Vagina (tissue), 2 donors: ENCODE measurements at places on chromosomes 13 and 19.

DNA sequence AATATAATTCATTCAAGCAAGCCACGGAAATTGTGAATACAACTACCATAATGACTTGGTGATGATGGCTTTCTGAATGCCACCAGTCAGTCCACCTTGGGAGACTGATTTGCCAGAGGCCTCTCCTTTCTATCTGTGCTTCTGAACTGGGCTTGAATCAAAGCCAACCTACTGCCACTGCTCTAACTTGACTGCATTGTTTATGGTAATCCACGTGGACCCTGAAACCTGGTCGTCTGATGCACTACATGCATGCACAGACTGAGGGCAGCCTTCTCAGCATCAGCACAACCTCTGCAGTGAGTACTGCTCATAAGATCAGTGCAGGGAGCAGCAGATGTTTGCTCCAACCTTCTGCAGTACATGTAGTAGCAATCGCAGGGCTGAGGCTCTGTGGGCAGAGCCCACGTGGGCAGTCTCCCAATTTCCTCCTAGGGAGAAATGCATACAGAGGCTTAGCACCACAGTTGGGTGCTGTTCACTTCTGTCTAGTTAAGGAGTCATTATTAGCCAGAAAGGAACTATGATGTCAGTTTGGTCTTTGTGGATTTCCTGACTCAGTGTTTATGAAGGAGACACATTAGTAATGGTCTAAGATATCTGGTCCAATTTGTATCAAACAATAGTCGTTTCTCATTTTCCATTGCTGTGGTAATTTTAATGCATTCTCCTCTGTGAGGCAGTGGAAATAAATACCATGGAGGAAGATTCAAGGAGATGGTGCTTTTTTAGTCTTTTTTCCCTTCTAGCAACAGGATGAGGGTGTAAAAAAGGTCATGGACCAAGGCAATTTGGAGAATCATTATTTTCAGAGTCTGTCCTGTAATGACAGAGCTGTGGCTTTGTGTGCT is 82.5 kb downstream of the AKAP11 start:
- DNase-seq: no peak

DNA sequence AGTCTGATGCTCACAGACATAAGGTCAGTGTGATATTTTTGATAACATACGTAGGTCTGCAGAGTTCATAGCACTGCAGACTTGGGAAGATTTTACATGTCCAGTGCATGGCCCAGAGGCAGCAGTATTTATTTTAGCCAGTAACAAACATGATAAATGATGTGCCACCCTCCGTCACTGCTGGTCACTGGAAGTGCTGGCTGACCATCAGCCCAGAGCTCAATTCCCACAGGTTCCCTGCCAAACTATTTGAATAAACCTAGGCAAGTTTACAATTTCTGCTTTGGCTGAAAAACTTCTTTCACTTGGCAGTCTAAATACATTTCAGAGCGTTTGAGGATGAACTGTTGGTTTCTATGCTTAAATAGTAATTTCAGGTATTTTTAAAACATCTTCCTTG is 135.5 kb upstream of the EDNRB start:
- no peak for DNase-seq

DNA sequence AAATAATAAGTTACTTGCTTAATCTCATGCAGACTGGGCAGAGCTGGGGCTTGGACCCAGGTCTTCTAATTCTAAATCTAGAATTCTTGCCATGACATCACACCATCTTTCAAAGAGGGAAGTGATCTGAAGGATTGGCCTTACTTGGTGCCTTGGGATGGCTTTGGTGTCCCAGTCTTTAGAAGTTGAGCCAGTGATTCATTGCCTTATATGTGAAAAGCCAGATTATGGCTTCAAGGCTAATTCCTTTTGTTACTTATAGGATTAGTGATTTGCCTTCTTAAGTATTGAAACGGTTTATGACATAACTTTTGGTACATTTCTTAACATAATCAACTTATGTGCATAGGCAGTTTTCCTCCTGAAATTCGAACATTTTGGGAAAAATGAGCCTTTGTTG is 14.9 kb downstream of the COG3 start:
- DNase-seq: no peak

DNA sequence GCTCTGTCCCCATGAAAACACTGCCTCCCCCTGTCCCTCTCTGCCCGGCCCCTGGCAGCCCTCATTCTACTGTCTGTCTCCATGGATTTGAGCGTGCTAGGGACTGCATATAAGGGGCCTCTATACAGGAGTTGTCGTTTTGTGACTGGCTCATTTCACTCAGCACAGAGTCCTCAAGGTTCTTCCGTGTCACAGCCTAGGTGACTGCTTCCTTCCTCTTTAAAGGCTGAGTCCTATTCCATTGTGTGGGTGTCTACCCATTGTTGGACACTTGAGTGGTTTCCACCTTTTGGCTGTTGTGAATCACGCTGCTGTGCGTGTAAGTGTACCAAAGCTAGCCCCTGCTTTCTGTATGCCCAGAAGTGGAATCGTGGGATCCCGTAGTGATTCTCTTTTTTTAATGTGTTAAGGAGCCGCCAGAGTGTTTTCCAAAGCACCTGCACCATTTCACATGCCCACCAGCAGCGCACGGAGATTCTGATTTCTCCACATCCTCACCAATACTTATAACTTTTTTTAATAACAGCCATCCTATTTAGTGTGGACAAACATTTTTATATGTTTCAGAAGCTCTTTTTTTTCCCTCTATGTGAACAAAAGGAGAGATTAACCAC is 116.7 kb downstream of the COL4A2 start:
- DNase-seq: no peak

DNA sequence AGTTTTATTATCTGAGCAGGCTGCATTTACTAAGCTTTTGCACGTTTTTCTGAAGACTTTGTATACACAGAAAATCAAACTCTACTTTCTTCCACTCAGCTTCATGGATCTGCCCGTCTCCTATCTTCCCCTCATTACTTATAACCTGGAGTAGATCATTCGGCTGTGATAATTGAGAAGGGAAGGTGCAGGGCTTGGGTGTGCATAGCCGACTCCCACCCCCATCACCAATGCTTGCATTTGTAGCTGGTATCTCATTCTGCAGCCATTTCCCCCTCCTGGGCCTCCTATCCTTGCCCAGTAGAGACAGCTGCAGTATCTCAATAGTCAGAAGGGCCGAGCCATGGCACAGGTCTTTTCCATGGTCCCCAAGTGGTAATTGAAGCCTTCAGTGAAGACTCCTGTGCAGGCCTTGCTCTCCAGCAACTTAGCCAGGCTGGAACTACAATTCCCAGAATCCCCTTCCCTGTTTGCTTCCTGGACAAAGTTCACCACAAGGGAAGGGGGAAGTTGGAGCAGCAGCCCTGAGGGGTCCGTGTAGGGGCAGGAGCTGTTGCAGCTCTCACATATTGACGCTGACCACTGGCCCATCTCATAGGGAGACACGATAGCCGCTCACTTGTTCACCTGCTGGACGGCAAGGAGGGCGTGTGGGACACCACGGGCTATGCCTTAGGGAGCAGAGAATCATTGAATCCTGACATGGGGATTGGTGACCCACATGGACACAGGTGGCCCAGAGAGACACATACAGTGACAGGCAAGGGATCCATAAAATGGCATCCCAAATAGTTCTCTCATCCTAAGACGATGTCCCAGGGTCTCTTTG is 2.1 kb upstream of the SIGLEC8 start:
- DNase-seq: no peak

DNA sequence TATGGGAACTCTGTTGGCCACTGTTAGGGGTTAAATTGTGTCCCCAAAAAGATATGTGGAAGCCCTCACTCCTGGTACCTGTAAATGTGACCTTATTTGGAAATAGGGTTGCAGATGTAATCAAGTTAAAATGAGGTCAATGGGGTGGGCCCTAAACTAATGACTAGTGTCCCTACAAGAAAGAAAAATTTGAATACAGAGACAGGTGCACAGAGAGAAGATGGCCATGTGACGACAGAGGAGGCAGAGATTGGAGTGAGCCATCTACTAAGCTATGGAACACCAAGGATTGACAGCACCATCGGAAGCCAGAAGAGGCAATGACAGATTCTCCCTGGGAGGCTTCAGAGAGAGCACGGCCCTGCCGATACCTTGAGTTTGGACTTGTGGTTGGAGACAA is 16.5 kb downstream of the POU2F2 start:
- DNase-seq: no peak

GRCh38 chr13:85520445-85520844 is 278.8 kb downstream of the SLITRK6 start:
- no peak for DNase-seq

GRCh38 chr19:45526143-45526542 is 18.9 kb downstream of the VASP start:
- no peak for DNase-seq

- no peak for DNase-seq
Measured at GRCh38 chr13:47934371-47934770, 66.7 kb downstream of the SUCLA2 start.

- DNase-seq: no peak
Measured at GRCh38 chr13:31681133-31681532, 58.2 kb upstream of the RXFP2 start.

DNA sequence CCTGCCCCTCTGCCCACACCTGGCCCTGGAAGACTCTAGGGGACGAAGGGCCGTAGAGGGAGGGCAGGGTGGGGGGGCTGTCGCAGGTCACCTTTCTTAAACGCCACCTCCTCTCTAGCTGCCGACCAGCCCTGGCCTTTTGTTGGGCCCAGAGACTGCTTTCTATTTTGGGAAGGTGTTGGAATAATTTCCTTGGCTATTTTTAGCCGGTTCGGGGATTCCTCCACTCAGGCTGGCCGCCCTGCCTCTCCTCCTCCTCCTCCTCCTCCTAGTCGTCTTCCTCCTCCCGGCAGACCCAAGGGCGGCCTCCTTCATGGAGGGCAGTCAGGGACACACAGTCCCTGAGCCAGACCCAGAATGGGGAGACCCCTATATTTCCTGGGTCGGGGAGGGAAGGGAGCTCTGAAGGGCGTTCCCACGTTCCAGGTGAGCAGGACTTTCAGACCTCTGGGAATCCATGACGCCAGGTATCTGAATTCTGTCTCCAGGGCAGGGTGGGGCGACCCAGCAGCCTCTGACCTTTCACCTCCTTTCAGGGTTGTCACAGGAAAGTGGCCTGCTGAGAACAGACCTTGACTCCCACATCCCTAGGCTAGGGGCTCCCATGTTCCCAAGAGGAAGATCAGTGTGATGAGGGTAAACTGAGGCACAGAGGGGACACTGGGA is 19.9 kb downstream of the GADD45B start:
- DNase-seq: no peak

DNA sequence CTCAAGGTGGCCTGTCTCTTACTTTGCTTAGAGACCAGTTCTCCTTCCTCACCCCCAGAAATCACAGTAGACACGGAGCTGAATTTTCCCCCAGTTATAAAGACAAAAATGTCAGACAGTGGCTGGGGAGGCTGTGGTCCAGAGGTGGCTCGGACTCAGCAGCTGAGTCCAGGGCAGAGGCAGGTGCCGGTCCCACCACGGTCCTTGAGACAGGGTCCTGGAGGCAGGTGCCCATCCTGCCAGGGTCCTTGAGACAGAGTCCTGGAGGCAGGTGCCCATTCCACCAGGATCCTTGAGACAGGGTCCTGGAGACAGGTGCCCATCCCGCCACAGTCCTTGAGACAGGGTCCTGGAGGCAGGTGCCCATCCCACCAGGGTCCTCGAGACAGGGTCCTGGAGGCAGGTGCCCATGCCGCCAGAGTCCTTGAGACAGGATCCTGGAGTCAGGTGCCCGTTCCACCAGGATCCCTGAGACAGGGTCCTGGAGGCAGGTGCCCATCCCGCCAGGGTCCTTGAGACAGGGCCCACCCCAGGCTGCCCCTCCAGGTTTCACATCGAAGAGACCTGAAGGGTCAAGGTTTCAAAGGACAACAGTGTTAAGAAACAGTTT is 23.1 kb downstream of the PEPD start:
- DNase-seq: no peak

DNA sequence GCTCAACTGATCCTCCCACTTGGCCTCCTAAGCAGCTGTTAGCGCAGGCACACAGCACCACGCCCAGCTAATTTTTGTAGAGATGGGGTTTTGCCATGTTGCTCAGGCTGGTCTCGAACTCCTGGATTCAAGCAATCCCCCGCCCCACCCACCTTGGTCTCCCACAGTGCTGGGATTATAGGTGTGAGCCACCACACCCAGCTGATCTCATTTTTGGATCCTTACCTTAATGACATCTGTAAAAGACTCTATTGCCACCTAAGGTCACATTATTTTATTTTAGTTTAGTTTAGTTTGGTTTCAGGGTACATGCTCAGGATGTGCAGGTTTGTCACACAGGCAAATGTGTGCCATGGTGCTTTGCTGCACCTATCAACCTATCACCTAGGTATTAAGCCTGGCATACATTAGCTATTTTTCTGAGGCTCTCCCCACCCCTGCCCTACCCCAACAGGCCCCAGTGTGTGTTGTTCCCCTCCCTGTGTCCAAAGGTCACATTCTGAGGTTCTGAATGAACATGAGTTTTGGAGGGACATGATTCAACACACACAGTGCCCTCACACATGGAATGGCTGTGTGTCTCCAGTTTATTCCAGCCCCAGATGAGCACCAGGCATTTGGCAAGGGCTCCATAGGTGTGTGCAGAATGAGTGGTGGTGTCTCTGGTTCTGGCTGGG is 1.3 kb downstream of the OR10H5 start:
- DNase-seq: no peak
